ENCODE measurements at places on chromosomes 5 and 9. TPM values are rescaled to one million over a fixed set of nuclear protein-coding genes. Genes with fewer than 3 reads are reported as not detected.

DNA sequence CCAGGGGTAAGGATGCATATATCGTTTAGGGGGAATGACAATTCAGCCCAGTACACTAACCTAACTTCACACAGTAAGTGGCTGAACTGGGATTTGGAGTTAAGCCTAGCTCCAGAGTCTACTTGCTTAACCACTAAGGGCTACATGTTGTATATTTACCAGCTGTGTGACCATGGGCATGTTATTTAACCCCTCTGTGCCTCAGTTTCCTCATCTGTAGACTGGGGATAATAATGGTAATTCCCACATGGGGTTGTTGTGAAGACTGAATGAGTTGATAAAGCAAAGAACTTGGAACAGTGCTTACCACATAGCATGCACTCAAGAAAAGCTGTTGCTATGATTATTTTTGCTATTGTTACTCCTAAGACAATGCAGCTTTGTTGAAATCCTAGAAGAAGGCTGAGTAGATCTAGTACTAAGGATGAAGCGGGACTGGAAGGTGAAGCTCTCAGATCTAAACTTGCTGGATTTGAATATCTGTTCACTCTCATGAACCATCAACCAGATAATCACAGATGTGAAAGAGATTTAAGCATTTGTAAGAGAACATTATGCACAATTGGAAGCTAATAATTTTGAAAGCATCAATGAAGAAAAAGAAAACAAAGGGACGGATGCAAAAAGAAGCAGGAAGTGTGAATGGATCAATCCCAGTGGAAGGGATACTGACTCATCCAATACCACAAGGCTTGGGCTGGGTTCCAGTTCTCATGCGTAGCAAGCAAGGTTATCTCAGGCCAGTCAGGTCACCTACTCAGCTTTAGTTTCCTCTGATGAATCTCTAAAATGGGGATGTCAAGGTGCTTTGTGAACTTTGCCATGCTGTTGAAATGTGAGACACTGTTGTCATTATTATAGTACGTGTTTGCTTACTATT, 78.5 kb upstream of the TBC1D2 start:
- DNase-seq, result peak; percentile 35

DNA sequence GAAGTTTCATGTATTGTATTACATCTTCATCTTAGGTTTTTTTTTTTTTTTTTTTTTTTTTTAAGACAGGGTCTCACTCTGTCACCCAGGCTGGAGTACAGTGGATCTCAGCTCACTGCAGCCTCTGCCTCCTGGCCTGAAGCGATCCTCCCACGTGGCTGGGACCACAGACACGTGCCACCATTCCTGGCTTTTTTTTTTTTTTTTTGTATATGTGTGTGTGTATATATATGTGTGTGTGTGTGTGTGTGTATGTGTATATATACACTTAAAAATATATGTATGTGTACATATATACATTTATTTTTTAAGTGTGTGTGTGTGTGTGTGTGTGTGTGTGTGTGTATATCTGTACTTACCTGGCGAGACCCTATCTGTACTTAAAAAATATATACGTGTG, 6.6 kb downstream of the DMXL1 start:
- DNase-seq, result no peak

DNA sequence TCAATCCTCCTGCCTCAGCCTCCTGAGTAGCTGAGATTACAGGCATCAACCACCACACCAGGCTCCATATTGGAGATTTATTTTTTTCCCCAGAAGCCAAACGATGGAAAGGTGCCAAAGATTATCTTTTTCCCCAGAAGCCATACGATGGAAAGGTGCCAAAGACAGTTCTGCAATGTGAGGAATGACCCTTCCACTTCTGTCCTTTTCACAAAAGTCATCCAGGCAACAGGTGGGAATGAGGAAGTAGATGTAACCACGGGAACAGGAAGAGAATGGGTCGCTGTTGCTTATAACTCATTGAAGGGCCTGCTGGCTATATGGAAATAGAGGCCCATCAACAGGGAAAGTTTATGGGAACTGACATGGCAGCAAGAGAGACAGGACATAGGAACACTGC, 233.7 kb upstream of the MSX2 start:
- no peak for DNase-seq

DNA sequence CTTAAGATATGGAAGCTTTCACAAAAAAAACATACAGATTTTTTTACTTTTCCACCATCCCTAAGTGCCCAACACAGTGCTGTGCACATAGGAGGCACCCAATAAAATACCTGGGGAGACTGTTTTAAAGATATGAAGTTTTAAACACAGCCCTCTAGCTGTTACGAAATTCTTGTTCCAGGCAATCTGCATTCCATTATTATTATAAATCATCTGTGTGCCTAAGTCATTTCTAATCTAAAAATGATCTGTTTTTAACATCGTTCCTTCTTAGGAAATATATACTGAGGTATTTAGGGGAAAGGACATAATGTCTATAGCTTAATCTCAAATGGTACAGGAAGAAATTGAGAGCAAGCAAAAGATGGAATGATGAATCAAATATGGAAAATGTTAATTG, 32.7 kb upstream of the ISCA1 start:
- DNase-seq, result no peak

DNA sequence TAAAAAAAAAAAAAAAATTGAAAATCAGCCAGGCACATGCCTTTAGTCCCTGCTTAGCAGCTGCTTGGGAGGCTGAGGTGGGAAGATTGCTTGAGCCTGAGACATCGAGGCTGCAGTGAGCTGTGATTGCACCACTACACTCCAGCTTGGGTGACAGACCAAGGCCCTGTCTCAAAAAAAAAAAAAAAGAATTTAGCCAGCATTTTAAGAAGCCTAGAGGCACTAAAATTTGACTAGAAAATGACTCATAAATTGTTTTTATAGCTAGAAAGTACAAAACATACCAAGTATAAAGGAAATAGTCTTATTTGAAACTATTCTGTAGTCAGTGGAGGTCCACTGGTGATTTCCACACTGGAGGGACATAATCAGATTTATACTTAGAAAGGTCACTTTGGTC, 17.5 kb downstream of the LRRC70 start:
- DNase-seq, result no peak

ARHGEF39 gene
- 5.7 TPM for polyA plus RNA-seq

Measured in small intestine (tissue), 16 donors.